Endothelial cell (in vitro differentiated cells): ENCODE measurements at places on chromosomes 7 and 10.

DNA sequence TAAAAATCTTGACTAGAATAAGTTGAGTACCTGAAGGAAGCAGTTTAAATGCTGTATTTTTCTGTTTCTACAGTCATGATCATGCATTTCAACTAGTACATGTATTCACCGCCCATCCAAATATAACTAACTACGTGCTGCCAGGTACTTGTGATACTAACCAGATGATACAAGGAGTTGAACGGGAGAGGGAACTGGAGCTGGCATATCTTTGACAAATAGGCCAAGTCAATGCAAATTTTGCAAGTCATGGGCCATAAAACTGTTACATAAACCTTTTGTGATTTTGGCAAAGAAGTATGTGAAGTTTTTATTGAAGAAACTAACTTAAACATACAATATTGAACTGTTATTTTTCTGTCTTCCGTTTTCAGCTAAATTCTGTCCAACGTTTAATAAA lies 14.5 kb downstream of the NUP42 start:
- no peak for DNase-seq

GRCh38 chr10:9097206-9097990 lies 1042.9 kb downstream of the GATA3 start:
- DNase-seq, result no peak

GRCh38 chr10:113538151-113538550 lies 14.7 kb upstream of the HABP2 start:
- DNase-seq, result no peak

DNA sequence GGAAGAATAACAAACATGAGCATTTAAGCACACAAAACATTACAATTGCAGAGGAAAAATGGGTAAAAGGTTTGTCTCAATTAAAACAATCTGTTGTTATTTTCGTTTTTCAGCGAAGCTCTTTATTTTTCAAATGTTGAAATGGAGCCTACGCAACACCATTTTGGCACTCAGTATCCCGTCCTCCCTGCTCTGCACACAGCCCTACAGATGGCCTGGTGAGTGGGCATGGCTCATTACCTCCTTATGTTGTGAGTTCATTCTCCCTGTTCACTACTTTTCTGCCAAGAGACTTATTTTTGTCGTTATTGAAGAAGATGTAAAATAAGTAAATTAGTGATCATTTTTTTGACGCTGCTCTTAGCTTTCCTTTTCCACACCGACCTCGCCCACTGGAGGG lies 167.8 kb upstream of the CXCL12 start:
- no peak for DNase-seq

- no peak for DNase-seq
Measured at GRCh38 chr7:45258533-45259226, 101.1 kb downstream of the RAMP3 start.

DNA sequence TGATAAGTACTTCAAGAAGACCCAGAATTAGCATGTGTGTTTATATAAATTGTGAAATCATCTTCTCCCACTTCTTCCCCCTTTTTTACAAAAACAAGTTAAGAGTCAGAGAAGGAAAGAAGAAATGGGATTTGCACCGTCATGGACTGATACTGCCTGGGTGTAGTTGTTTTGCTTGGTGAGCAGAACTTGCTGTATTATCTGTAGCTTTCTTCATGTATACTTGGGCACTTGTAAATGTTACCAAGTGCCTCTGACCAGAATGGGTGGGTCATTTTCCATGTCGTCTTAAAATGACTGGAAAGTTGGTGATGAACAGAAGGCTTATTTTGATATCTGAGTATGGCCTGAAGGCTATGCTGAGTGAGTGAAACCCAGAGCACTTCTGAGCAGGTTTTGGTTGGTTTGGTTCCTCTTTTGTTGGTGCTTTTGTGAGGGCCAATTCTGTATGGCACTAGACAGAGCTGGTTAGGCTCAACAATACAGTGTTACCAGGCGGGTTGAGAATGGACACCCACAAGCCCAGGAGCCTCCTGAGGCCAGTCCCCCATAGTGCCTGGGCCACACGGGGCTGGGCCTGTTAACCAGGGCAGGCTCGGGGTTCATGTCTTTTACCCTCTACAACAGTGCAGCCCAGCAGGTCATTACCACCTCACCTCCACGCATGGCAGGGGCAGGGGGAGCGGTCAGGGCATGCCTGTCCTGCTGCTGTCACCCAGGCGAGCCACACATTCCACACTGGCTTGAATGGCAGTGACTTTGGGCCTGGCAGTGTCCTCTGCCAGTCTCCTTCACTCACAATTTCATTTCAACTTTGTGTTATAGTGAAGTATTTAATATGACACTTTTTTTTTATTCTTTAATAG lies 115.1 kb downstream of the CCNY start:
- no peak for DNase-seq

DNA sequence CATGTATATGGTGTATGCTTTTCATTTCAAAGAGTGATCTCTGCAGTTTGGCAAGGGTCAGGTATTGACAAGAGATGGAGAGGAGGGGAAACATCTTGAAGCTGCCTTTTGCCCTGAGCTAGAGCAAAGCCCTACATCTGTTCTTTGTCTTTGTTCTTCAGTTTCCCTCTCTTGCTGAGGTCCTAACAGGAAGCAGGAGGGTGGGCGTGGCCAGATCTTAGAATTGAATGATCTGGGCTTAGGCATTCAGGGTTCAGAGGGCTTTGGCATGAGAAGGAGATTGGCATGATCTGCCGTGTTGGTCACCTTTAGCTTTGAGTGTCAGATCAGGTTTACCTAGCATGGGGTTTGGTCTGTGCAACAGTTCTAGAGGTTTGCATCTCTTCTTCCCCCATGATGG lies 41.3 kb downstream of the LRMDA start:
- DNase-seq, result no peak

GRCh38 chr7:101862280-101863220 lies 45.1 kb downstream of the CUX1 start:
- DNase-seq, result no peak

- DNase-seq, result peak; percentile 65
Measured at GRCh38 chr10:6267941-6268340, 65.2 kb downstream of the PFKFB3 start.

DNA sequence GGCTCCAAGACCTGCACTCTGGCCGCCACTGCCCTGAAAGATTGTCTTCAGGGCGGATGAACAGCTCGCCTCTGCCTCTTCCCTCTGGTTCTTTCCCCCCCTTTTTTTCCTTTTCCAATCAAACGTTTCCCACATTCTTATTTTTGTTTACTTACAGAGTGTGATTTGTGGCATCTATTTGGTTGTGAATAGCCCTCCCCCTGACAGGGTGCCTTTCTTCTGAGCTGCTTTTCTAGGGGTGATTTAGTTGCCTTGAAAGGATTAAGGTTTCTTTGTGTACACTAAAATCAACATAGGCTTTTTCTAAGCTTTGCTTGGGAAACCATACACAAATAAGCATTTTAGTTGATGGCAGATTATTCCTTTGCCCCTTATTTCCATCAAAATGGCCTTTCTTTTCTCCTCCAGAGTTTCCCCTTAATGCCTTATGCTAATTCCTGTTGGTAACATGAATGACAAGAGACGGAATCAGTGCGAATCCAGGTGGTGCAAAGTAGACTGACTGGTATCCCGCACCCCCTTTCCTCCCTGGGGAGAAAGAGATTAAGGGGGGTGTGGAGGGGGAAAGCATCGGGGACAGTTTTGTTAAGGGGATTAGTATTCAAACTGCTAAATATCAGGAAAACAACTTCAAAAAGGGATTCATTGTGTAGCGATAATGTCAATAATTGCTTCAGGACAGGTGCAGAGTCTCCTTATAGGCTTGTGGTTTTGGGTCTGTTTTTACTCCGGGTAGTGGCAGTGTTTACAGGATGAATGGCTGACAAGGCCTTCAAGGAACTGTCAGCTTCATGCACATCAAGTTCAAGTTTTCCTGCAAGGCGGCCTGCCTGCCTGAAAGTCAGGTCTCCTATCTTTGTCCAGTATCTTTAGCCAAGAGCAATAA lies 431.6 kb upstream of the GALNT17 start:
- DNase-seq, result no peak

DNA sequence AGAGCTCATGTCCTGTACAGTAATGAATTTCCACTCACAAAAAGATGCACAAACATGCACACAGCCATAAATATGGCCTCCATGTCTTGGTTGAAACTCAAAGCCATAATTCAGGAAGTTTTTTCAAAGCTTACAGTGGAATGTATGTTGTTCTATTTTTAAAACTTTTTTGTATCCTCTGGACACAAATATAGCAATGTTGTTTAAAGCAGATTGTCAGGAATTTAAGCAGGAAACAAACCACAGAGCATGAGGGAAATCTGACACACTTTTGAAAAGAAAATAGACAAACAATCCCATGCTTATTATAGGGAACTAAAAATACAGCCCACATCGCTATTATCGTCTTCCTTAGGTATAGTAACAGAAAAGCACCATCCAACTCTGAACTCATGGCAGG lies 21.5 kb downstream of the LRRN3 start:
- DNase-seq, result no peak

- no peak for DNase-seq
Measured at GRCh38 chr10:12588091-12588860, 238.9 kb downstream of the CAMK1D start.

- no peak for DNase-seq
Measured at GRCh38 chr7:107728276-107728675, 15.7 kb upstream of the CBLL1 start.

DNA sequence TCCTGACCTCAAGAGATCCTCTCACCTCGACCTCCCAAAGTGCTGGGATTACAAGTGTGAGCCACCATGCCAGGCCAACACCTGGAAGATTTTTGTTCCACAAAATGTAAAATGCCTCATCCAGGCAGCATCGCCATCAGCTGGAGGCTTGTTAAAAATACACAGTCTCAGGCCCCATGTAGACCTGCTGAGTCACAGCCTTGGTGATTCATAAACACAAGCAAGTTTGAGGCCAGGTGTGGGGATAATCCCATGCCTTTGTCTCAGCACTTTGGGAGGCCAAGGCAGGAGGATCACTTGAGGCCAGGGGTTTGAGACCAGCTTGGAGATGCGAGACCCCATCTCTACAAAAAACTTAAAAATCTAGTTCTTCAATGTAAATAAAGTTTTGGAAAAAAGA lies 49.1 kb upstream of the FOXK1 start:
- no peak for DNase-seq

GRCh38 chr10:77498829-77499228 lies 138.8 kb downstream of the KCNMA1 start:
- no peak for DNase-seq

DNA sequence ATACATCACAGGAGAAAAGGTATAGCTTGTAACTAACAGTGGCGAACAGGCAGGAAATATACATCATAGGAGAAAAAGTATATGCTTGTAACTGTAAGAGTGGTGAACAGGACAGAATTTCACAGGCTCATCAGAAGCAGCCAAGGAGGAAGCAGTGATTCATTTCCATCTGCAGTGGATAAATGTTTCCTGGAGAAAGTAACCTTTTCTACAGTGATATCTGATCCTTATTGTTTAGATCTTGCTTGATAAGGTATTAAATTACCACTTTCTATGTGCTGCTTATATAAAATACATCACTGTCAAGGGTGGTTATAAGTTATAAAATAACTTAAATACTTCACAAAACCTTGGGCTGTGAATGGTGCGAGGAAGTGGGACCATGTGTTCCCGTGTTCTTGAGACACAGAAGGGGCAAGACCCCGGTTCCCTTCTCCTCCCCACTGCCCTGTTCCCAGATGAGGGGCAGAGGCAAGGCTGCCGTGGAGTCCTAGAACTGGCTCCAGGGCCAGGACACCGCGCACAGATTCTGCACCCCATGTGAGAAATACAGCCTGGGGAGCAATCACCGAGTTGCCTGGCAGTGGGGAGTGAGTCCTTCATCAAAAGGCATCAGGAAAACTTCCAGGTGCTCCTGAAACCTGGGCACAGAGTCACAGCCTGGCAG lies 135.2 kb downstream of the DIP2C start:
- no peak for DNase-seq

GRCh38 chr10:86684331-86685097 lies 16.2 kb downstream of the LDB3 start:
- DNase-seq, result peak; percentile 68

DNA sequence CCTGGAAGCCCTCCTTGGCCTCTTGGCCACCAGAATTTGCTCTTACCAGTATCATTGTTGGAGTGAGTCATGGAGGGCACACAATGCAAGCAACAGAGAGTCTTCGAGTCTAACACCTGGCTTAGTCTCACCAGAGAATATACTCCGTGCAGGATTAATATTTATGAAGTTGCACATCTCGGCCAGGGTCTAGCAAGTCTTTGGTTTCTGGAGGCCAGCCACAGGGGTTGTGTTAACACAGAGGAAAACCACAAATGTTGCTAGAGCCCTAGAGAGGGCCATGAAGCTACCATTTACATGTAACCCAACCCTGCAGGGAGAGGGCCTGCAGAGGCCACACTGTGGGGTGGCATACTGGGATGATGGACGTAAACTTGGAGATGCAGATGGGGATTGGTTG lies 71.8 kb downstream of the MTPN start:
- DNase-seq, result no peak

- no peak for DNase-seq
Measured at GRCh38 chr7:128160296-128160695, 80.8 kb upstream of the LEP start.

GRCh38 chr7:48182718-48183369 lies 11.6 kb downstream of the ABCA13 start:
- DNase-seq, result no peak

DNA sequence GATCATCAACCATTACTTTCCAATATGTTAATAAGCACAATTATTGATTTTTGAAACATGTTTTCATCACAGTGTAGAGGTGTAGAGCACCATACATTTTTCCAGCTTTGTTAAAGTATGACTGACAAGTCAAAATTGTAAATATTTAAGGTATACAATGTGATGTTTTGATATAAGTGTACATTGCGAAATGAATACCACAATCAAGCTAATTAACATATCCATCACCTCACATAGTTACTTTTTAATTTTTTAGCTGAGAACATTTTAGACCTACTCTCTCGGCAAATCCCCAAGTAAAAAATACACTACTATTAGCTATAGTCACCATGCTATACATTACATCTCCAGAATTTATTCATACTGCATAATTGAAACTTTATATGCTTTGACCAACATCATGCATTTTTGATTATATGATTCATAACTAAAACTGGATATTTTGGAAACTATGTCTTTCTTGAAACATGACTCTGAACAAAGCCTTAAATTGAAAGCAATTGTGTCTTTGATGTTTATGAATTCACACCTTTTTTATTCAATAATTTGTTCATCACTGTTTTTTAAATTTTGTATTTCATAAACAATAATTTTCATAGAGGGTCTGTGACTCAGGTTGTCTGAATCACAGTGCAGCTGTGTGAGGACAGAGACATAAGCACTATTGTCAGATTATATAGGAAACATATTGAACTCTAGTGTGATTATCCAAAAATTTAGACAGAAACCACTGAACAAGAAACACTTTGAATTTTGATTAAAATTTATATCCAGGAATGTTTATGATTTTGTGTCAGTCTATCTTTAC lies 486.1 kb downstream of the SEMA3D start:
- no peak for DNase-seq

DNA sequence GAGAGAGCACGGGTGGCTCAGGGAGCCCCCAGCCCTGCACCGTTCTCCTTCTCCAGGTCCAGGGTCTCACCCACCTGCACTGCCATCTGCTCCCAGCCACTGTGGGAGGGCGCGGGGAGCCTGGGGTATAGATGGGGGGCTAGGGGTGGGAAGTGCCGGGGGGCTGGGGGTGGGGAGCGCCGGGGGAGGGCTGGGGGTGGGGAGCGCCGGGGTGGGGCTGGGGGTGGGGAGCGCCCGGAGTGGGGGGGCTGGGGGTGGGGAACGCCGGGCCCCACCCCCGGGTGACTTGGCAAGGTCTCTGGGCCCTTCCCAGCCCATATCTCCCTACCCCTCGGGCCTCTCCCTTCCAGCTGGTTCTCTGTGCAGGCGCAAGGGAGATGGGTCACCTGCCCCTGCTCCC lies at the start of gene GRIFIN:
Gene GRIFIN (minus strand): TSS at position 101 of the 400 bp plus-strand sequence. CDS start 15 bp downstream, at position 86.
- DNase-seq, result no peak
